Fibroblast of upper back skin (primary cell): ENCODE measurements at places on chromosomes 11 and 22.

DNA sequence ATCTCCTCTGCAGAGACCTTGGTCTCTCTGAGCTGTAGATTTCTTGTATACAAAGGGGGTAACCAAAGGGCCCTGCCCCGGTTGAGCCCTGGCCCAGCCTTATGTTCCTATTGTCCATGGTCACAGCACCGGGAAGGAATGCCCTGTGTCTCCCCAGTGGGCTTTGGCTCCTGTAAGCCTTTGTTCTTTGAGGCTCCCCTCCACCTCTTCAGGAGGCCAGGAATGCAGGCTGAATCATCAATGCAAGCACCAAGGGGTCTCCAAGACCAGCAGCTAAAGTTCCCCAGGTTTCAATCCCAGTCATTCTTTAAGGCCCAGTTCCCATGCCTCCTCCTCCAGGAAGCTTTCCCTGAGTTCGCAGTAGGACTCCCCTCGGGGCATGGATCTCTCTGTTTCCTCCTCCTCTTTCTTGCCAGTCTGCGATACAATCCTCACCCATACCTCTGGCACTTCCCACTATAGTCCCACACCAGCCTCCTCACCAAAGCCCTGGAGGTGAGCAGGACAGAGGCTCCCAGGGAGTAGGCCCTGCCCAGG is 29.2 kb upstream of the KLHL35 start:
- DNase-seq: peak; percentile 25

GRCh38 chr11:60743058-60743457 is 13.6 kb upstream of the MS4A15 start:
- no peak for DNase-seq

DNA sequence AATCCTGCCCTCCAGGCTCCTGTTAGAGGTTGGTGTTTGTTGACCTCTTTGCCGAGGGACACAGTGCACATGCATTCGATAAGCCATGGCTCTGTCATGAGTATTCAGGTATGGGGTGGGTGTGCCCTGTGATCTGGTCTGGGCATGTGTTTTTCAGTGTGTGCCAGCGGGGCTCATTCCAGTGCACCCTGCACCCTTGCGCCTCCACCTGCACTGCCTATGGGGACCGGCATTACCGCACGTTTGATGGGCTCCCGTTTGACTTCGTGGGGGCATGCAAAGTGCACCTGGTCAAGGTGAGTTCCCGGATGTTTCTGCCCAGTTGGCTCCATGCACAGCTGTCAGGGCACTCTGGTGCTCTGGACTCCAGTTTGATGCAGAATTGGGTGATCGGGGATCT is 44.2 kb downstream of the OTOG start:
- no peak for DNase-seq

GRCh38 chr22:23215294-23216241 is 35.3 kb downstream of the BCR start:
- DNase-seq: peak; percentile 32

DNA sequence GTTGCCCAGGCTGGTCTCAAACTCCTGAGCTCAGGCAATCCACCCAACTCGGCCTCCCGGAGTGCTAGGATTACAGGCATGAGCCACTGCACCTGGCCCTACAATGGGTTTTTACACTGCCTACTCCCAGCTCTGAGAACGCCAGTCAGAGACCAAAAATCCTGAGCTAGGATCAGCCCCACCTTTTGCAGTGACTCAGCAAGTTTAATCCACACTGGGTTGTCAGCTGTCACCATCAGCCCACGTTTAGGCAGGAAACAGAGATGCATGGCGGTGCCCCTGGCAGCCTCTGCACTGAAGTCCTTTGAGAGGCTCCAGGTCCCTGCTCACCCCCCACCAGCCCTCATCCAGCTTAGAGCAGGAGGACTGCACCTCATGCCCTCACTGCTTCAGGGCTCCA is 117.6 kb downstream of the ARHGAP8 start:
- peak; percentile 8 for DNase-seq

DNA sequence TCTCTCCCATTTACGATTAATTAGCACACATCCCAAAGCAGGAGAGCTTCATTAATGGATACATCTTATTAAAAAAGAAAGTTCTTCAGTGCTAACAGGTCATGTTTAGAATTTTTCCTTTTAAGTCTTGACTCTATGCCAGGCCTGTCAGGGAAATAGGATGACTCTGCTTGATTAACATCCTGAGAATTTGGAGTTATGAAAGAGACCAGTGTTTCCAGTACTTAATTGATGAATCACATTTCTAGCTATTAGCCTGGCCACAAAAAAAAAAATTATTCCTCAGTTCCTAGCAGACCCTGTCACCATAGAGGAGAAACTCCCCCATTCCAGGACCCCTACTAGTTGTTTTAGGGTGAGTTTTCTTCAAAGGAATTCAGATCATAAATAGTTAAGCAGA is 23.6 kb upstream of the ME3 start:
- peak; percentile 98 for DNase-seq

GRCh38 chr11:7057641-7058040 is 31.2 kb upstream of the RBMXL2 start:
- DNase-seq: no peak

DNA sequence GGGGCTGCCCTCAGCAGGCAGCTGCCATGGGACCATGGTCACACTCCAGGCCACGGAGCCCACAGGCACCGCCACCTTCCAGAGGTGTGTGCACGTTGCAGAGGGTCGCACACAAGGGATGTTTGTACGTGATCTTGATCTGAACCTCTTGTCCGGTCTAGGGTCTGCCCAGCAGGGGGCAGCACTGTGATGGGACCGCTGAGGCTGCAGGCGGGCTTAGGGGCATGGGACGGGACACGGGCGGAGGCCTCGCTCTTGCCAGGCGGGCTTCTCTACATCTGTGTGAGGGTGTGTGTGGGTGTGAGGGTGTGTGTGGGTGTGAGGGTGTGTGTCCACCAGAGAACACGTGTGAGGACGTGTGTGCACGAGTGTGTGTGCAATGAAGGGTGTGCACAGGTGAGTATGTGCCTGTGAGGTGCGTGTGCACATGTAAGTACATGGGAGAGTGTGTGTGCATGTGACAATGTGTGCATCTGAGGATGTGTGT is 52.4 kb downstream of the CACNA1I start:
- DNase-seq: peak; percentile 24

- DNase-seq: no peak
Measured at GRCh38 chr11:101180481-101180880, 50.9 kb upstream of the PGR start.

DNA sequence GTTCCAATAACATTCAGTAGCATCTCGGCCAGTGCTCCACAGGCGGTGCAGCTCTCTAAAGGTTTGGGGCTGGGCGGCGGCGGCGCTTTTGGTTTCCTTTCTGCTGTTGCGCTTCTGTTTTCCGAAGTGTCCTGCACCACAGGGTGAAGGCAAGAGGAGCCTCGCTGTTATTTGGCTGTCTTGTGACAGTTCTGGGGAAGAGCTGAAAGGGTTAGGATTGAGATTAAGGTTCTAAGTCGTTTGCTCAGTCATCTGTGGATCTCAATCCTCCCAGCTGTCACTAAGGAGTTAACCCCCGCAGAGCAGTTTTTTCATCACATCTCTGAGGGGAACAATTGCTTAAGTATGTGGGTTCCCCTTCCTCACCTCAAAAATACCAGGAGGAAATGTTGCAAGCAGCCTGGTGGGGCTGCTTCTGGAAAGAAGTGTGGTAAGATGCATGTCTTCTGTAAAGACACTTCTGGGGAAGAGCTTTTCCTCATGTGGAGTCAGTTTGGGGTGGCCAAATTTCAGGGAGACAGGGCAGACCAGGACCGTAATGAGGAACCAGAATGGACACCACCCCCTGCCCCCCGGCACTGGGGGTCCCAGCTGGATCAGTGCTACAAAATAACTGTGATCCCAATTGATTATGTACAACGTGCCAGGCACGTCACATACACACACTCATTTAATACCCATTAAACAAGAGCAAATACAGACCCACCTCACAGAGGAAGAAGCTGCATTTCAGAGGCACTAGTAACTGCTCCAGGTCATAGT is 14.2 kb downstream of the TMEM121B start:
- no peak for DNase-seq

GRCh38 chr22:24155627-24156140 is 25.6 kb upstream of the SUSD2 start:
- DNase-seq: peak; percentile 41

DNA sequence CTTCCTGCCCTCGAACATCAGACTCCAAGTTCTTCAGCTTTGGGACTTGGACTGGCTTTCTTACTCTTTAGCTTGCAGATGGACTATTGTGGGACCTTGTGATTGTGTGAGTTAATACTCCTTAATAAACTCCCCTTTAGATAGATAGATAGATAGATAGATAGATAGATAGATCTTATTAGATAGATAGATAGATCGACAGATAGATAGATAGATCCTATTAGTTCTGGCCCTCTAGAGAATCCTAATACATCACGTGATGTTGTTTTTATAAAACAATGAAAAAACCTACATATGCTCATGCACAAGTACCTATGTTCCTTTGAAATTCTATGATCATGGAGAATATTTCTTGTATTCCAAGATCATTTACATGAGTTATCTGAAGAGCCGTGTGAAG is 23.9 kb downstream of the APOBEC3H start:
- DNase-seq: no peak

DNA sequence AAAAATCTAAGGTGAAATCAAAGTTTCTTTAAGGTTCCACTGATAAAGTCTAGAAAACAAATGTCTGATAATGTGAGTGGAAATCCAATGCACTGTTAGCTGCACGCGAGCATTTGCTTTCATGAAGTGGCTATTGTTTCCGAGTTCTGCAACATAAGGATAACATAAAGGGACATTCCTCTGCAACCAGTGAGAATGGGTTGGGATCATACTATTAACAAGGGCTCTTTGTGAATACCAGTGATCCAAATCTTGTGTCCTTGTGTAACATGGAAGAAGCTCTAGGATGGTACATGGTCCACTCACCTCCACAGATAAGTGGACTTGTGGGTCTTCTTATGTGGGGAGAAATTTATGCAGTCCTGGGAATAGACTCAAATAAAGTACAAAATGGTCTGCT is 24.6 kb downstream of the APIP start:
- no peak for DNase-seq

DNA sequence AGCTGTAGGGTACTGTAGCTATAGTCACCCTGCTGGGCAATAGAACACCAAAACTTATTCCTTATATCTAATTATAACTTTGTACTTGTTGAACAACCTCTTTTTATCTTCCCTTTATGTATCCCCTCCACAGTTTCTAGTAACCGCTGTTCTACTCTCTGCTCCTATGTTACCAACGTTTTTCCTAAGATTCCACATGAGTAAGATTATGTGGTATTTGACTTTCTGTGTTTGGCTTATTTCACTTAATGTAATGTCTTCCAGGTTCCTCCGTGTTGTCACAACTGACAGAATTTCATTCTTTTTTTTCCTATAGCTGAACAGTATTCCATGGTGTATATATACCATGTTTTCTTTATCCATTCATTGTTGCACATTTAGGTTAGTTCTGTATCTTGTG is 258.4 kb downstream of the DYNC2H1 start:
- peak; percentile 70 for DNase-seq

DNA sequence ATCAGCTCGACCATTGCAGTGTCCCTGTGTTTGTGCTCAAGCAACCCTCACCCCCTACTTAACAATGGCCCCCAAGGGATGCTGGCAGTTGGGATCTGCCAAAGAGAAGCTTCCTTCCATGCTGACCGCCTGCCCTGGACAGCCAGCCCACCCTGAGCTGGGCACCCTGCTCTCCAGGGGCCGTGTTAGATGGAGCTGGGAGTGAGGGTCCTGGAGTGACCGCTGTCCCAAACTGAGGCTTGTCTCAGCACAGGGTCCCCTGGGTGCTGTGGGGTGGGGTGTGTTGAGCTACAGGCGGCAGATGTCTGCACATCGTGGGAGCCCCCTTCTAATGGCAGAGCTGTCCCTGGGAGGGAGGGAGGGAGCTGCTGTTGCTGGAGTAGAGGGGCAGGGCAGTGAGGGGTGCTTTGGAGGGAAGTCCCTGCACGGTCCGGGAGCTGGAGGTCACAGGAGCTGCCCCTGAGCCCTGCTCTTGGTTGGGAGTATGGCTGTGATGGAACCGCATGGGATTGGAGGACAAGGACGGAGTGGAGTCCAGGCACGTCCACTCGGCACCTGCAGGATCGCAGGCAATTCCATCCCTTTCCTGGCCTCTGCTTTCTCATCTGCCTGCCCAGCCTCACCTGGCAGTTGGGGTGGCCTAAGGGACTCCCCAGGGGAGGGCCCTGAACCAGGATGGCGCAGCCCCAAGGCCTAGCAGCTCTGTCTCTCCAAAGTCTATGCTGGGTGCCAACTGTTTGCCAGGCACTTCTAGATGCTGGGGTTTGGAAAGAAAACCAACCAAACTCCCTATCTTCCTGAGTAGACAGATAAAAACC is 126.3 kb downstream of the ARHGAP8 start:
- DNase-seq: no peak

GRCh38 chr11:103968685-103969084 is 67.8 kb upstream of the DDI1 start:
- DNase-seq: no peak

GRCh38 chr11:3920148-3920852 is 64.8 kb downstream of the STIM1 start:
- peak; percentile 72 for DNase-seq

- DNase-seq: no peak
Measured at GRCh38 chr11:60989093-60989650, 17.7 kb downstream of the CD6 start.

DNA sequence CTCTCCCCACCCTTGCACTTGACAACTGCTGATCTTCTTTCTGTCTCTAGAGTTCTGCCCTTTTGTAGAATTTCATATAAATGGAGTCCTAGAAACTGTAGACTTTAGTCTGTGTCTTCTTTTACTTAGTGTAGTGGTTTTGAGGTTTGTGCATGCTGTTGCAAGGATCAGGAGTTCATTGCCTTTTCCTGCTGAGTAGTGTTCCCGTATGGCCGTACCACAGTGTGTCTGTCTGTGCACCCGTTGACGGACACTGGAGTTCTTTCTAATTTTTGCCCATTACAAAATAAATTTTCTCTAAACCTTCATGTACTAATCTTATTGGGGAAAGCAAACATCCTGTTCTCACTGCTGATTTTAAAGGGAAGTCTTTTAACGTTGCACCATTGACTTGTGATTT is 138.1 kb downstream of the TBC1D22A start:
- no peak for DNase-seq

DNA sequence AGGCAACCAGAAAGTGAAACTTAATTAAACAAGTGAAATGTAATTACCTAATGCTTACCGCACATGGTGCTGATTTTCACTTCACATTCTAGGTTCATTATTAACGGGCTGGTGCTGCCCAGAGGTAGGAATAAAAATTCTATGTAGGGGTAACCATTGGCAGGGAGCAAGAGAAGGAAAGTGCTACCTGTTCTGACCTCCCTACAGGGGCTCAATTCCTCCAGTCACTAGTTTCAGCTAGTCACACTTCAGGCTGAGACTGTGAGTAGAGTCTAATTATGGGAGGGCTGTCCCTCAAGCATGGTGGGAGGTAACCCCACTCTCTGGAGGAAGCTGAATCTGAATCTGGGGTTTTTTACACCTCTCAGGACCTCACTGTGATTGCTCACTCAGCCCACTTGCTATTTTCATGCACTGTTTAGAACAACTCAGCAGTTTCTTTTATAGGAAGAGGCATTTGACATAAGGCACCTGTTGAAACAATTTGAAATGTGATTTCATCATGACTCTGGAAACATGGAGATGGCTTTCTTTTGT is 75.4 kb downstream of the MAML2 start:
- DNase-seq: no peak
